NCI-H1105 (cell line): ENCODE measurements at places on chromosomes 2 and 18.

DNA sequence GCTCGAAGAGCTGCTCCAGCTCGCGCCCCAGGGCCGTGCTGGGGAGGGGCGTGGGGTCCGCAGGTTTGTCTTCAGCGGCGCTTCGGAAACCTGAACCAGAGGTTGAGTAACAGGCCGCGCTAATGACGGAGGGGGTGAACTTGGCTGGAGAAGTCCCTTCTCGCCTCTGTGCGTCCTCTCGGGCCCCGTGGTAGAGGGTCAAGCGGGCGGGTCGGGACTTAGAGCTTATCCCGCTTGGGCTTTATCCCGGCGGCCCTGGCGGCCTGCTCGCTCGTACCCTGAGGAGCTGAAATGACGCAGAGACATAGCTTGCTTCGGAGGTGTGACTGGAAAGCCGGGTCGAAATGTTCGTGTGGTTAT lies 479 bp downstream of the RNMT start:
- no peak for DNase-seq

- no peak for DNase-seq
Measured at GRCh38 chr2:175007510-175007909, 2.3 kb upstream of the CHN1 start.

- DNase-seq = no peak
Measured at GRCh38 chr18:25895518-25895917, 194.9 kb downstream of the SS18 start.

- no peak for DNase-seq
Measured at GRCh38 chr2:45874344-45874743, 222.9 kb downstream of the PRKCE start.

GRCh38 chr2:11750422-11750821 lies 4.0 kb downstream of the LPIN1 start:
- no peak for DNase-seq

DNA sequence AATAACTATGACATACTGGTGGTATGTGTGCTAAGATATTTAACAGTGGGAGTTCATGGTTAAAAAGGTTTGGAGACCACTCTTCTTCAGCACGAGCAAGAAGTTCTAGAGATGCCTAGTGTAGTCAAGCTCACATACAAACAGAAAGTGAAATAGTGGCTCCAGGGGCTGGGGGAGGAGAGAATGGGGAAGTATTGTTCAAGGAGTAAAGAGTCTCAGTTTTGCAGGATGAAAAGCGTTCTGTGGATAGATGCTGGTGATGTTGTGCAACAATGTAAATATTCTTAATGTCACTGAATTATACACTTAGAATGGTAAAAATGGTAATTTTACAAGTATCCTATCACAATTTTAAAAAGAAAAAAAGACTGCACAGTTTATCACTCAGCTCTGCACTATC lies 29.0 kb upstream of the EPAS1 start:
- DNase-seq = no peak

DNA sequence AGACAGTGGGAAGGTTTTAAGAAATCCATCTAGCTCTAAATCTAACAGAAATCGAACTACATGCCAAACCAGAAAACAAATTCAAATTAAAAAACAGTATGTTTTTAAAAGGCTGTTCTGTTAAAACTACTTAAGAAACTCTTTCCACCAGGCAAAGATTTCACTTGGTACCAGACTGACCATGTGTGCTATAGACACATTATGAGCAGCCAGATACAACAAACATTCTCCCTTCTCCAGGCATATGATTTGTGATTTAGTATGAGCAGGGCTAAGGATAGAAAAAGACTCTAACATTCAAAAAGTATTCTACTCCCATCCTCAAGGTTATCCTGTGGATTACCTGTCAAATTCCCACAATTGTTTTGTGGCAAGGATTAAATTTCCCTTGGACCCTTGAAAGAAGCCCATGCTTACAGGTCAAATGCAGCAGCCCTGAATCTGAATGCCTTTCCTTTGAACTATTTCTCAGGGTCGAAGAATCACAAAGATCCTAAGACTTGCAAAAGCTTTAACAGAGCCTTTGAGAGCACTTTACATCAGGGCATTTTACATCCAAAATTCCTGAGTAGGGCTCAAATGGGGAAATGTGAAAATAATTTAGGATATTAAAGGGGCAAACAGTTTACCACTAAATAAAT lies 42.5 kb upstream of the TTC32 start:
- DNase-seq = no peak

DNA sequence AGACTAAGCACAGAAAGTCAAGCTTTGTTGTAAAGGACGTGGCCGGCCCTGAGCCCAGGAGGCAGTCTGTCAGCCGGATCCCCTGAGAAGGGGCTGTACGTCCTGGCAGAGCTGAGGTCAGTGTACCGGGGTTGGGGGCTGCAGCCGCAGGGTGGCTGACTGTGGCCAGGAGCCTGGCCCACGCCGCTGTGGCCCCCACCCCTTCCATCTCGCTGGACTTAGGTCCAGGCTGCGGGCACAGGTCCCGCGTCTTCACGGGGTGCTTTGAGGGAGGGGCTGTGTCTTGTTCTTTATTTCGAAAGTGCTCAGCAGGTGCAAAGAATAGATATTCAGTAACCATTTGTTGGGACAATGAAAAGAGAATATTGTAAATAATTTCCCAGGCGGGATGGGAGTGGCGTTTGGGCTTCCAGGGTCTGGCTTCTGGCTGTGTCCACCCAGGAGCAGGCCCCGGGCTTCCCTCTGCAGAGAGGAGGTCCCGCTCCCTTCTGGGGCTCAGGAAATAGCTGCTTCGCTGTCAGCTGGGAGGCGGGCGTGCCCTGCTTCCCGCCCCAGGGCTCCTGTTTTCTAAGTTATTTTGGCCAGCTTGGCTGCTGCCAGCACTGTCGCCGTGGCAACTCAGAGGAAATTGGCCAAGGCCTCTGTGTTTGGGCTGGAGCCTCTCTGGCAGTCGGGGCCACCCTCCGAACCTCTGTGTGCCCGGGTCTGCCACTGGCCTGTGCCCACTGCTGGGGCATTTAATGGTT lies 7.4 kb downstream of the NFATC1 start:
- DNase-seq = no peak

DNA sequence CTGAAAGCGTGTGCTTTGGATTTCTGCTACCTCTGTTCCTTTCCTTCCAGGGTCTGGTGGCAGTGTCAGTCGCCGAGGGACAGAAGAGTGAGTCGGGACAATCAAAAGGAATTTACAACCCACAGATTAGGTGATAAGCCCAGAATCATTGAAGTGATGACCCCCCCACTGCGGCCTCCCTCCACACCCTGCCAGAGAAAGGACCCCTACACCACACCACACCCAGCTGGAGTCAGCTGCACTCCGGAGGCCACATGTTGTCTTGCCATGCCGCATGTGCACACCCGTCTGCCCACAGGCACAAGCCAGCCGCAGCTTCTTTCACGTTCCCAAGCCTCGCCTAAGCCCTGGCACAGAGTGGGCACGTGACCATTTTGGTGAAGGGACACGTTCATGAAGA lies 366.8 kb upstream of the SALL3 start:
- no peak for DNase-seq

DNA sequence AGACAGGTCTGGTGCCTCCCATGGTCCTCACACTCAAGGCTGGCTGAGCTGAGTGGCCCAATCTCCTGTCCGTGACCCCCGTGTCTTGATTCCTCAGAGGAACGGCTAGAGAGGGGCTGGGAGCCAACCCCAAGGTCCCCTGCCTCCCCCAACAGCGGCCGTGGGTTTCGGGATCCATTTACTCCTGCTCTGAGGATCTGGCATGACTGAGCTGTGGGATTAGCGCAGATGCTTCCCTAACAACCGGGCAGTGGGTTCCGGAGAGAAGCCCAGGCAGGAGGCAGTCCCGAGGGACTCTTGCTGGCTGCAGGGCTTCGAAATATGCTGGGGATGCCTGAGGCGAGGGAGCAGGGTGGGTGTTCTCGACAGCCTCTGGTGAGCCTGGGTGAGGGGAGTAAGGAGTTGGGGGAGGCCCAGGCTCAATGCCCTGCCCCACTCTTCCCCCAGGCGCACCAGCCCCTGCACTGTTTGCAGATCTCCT lies 18.9 kb downstream of the GPR35 start:
- DNase-seq = no peak

- DNase-seq = no peak
Measured at GRCh38 chr18:64019922-64020756, 50.3 kb downstream of the SERPINB8 start.

- DNase-seq = no peak
Measured at GRCh38 chr18:54357082-54357659, 487 bp downstream of the STARD6 start.

GRCh38 chr18:69961718-69962117 lies 14.0 kb upstream of the CD226 start:
- no peak for DNase-seq

GRCh38 chr2:56009758-56010458 lies 86.3 kb upstream of the EFEMP1 start:
- DNase-seq = peak; percentile 27

- no peak for DNase-seq
Measured at GRCh38 chr2:230777721-230778120, 65.1 kb downstream of the CAB39 start.

DNA sequence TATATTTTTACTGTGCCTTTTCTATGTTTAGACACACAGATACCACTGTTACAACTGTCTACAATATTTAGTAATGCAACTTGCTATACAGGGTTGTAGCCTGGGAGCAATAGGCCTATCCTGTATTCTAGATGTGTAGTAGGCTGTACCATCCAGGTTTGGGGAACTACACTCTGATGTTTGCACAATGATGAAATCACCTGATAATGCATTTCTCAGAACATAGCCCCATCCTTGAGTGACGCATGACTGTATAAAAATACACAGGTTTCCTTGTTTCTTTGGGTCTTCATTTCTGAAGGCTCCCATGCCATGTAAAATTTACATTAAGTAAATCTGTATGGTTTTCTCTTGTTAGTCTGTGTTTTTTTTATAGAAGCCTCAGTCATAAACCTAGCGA lies 270.9 kb upstream of the SKOR2 start:
- no peak for DNase-seq

DNA sequence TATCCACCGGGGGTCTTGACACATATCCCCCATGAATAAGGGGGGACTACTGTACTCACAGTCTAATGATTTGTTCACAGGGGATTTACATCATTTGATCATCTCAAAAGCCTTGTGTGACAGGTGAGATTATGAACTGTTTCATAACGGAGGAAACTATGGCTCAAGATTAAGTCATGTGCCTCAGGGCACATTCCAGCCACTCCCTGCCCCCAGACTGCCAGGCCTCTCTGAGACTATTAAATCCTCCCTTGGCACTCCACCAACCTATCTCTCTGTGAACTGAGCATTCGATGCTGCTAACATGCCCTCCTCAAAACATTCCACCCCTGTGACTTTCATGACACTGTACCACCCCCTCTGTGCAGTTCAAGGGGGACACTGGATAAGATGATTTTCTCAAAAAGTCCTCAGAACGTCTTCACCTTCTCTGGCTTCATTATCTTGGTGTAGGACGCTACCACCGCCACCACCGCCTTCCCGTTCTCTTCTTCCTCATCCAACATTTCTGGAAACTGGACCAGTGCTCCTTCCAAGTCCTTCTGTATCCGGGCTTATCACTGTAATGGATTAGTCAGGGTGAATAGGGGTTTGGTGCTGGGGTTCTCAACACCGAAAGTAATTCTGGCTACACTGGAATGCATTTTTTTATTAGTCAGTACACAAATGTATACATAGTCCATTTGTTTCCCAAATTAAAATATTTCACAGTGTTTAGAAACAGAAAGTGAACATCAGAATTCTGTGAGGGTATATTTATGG lies 169.6 kb downstream of the KCNS3 start:
- DNase-seq = no peak

DNA sequence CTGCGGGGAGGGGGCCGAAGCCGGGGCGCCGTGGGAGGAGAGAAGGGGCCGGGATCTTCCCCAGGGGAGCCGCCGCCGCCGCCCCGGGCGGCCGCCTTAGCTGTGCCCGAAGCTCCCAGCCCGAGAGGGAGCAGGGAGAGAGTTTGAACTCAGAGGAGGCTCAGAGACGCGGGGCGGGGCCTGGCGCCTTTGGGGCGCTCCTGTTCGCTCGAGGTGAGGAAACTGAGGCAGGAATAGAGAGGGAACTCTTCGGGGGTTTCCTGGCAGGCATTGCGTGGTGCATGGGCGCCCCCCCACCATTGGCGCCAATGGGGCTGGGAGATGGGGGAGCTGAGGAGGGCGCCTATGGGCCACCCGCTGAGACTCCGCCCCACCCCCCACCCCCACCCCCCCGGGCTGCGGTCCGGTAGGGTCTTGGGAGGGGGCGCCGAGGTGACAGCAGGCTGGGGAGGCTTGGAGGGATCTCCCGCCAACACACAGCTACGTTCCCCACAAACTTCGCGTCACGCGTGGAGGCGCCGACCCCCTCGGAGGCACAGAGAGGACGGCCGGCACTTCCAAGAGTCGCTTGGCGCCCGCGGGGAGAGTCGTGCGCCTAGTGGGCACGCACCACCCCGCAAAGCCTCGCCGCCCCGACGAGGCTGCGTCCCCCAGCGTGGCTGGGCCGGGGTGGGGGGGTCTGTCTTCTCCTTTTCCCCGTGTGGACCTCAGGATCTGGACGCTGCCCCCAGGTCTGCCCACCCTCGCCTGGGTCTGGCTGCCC lies 680 bp downstream of the CTDSP1 start:
- no peak for DNase-seq

DNA sequence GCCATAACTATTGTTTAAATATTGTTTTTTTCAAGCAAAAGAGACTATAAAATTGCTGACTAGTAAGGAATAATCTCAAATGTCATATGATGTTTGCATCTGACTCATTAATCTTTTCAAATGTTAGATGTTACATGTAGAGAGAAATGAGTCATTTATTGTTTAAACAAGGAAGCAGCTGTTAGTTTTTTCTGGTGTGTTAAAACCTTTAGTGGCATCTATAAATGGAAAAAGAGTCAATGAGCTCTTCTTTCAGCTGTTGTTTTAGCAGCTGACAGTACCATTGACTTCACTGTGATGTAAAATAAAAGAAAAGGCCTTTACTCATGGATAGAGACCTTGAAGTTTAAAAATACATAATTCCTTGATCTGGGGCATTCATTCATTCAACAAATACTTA lies 1.8 kb upstream of the KLHL41 start:
- DNase-seq = no peak

GRCh38 chr18:9417073-9417851 lies 58.1 kb upstream of the RALBP1 start:
- no peak for DNase-seq

DNA sequence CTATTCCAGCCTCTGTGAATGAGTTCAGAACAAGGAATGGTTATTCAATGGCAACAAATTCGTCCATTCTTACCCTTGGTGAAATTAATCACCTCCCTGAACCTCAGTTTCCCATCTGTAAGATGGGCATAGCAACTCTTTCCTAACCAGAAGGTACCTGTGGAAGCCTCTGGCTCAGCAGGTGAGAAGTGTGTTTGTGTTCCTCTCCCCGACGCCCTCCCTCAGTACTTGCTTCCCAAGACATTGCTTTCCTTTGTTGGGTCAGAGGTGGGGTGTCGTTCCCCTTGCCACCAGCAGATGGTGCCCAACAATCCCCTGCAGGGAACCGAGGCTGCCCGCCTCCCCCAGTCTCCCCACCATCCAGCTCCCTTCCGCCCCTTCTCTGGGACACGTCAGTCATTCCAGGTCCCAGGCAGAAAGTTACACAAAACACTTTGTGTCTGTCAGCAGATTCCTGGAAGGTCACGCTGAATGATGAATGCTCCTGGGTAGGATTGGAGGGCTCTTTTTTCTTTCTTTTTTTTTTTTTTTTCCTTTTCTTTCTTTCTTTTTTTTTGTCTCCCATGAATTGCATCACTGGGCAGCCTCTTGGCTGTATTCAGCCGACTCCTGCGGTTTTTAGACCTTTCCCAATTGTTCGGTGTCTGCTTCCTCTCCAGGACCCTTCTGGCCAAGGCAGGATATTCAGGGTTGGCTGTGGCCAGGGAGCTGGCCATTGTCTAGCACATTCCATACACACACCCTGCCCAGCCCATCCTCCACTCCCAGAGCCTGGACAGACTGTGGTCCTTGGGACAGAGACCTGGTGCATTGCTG lies 117.3 kb downstream of the LPIN1 start:
- DNase-seq = peak; percentile 26

GRCh38 chr2:6370753-6371551 lies 494.8 kb downstream of the CMPK2 start:
- no peak for DNase-seq
